ENCODE measurements at places on chromosomes 12 and 14. TPM values are rescaled to one million over a fixed set of nuclear protein-coding genes. Genes with fewer than 3 reads are reported as not detected.

The TAS2R9 gene
- polyA plus RNA-seq = not detected

The TSPAN11 gene
- 5.0 TPM for polyA plus RNA-seq

The SENP1 gene
- 22.1 TPM for polyA plus RNA-seq

The KRT84 gene
- not detected for polyA plus RNA-seq

DNA sequence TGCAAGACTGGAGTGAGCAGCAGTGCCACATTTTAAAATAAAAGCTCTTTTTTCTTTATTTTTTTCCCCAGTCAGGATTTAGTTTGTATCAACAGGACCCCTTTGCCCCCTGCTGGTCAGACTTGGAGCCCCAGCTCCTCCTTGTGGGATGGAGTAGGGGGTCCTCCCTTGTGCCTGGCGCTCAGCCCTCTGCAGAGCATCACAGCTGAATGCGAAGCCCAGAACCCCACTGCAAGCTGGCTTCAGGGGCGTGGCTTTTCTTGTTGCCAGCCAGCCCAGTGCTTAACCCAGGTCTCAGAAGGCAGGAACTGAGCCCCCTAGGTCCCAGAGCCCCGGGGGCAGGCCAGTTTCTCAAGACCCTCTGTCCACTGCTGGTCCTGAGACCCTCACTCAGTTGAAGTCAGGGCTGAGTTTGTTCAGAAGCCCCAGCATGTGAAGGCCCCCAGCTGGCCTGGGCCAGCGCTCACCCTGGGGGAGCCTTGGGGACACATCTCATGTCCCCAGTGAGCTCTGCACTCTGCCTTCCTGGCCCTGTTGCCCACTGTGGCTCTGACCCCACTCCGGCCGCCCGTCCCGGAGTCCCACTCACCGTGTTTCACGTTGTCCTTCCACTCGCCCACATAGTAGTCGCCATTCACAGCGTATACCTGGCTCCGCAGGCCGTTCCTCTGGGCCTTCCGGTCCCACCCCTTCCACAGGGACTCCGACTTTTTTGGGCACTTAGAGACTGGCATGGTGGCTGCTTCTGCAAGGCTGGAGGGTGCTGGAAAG lies 519 bp downstream of the MORN3 start:
- peak; percentile 43 for DNase-seq

The SYNE3 gene
- polyA plus RNA-seq = 2.2 TPM

GRCh38 chr12:113050795-113051194 lies 5.7 kb upstream of the DTX1 start:
- DNase-seq = no peak

DNA sequence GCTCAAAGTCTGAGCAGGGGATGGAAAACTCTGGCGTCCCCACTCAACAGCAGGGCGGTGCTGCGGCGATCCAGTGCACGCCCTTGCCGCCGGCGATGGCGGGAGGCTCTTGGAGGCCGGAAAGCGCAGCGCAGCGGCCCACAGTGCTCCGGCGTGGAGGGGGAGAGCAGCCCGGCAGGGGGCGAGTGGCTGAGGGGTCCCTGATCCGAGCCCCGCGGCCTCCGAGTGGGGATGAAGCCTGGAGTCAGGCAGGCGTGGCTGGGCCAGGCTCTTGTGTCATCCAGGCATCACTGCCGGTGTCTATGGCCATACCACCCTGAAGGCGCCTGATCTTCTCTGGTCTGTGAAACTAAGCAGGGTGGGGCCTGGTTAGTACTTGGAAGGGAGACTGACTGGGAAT lies 183.1 kb downstream of the ALG10 start:
- DNase-seq = no peak

GRCh38 chr12:94819011-94819410 lies 168.7 kb upstream of the TMCC3 start:
- DNase-seq = no peak
